ENCODE measurements at places on chromosomes 4 and X.
A peak's percentile ranks its signal among the peaks of the same experiment; 100 is the strongest.

DNA sequence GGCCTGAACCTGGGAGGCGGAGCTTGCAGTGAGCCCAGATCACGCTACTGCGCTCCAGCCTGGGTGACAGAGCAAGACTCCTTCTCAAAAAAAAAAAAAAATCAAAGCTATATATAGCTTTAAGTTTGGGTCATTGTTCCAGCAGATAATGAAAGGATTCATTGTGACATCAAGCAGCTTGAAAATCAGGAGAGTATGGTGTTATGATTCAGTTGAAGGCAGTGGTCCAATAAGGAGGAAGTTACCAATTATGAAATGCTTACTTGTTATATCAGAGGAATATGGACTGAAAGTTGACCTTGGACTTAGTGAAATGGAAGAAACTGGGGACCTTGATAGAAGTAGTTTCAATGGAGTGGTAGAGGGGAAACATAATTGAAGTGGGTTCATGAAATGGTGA is 140.4 kb upstream of the MAD2L1 start:
- DNase-seq, result no peak

GRCh38 chr4:95889662-95890061 is 49.8 kb downstream of the PDHA2 start:
- DNase-seq, result no peak

GRCh38 chr4:107572281-107572680 is 147.8 kb downstream of the PAPSS1 start:
- no peak for DNase-seq

DNA sequence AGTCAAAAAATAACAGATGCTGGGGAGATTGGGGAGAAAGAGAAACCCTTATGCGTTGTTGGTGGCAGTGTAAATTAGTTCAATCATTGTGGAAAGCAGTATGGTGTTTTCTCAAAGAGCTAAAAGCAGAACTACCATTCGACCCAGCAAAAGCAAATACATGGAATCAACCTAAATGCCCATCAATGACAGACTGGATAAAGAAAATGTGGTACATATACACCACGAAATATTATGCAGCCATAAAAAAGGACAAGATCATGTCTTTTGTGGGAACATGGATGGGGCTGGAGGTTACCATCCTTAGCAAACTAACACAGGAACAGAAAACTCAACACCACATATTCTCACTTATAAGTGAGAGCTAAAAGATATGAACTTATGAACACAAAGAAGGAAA is 188.9 kb downstream of the CAMK2D start:
- no peak for DNase-seq

DNA sequence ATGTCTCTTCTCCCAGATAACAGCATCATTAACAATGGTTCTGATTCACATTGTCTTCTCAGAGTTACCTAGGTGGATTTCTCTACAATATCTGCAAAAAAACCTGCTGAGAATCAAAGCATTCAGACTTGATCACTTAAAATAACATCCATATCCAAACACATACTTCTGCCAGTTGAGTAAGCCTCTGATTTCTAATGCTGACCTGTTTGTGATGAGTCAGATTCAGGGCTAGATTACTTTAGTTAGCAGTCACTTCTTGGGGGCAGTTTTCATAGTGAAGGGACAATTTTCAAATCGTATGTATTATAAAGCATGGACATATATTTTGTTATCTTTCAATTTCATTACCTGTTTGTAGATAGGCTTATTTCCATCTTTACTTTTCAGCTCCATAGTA is 35.5 kb downstream of the CCNI start:
- DNase-seq, result no peak

GRCh38 chr4:187908731-187909130 is 86.8 kb upstream of the ZFP42 start:
- DNase-seq, result no peak

- DNase-seq, result no peak
Observed at GRCh38 chrX:16786791-16787735, 797 bp downstream of the TXLNG start.

GRCh38 chr4:102263024-102263787 is 82.1 kb downstream of the SLC39A8 start:
- DNase-seq, result peak; percentile 3

GRCh38 chrX:102739657-102740056 is 19.1 kb downstream of the GPRASP3 start:
- DNase-seq, result no peak

GRCh38 chrX:150036181-150036580 is 97.9 kb upstream of the EOLA2 start:
- DNase-seq, result no peak

DNA sequence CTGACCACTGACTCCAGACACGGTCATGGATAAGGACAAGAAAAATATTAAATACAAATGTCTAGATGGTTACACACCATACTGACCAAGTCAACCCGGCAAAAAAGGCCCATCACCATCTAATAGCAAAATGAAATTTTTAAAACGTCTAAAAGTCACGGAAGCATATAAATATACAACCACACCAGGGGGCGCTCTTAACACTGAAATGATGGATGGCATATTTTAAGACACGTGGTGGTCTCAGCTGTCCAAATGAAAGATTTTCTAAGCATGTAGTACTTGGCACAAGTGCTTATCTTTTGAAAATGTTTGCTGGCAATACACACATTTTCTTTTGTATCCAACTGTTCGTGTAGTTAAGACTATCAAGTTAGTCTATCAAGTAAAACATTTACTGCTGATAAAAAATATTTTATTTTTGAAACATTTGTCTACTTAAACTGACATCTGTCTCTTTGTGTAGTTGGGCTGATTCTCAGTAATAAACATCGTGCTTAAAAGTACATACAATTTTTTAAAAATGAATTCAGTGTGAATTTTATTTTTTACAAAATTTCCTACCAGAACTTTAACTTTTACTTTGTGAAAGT is 64.6 kb downstream of the COX7B2 start:
- no peak for DNase-seq

DNA sequence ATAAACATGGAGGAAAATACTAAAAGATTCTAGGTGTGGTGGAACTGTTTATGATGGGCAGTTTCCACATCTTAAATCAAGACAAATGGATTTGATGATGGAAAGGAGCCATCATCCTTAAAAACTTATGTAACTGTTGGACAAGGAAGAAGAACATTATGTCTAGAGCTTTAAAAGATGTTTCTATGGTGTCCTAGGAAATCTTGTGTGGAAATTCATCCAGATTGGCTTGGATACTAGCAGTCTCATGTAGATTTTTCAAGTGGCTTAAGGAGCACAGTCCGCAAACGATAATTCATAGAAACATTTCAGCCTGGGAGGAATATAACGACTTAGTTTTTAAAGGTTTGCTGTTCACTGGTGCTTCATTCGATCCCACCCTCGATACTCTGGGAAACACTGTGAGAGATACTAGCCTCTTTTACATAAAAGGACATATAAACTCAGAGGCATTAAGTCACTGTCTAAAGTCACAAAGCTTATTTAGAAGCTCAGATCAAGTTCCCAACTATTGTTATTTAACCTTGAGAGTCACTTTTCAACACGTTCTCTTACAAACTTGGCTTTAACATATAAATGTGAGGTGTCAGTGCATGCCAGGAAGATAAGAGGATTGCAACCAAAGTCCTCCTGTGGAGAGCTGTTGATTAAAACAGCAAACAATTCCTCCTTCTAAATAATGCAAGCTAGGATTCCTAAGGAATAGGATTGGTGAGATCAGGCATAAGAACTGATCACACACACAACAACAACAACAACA is 135.7 kb upstream of the SCML1 start:
- DNase-seq, result no peak

- no peak for DNase-seq
Observed at GRCh38 chr4:151676301-151676700, 84.5 kb downstream of the GATB start.

- no peak for DNase-seq
Observed at GRCh38 chr4:8117278-8117682, 41.3 kb downstream of the ABLIM2 start.

- DNase-seq, result no peak
Observed at GRCh38 chr4:105273230-105273629, 126.6 kb downstream of the TET2 start.

DNA sequence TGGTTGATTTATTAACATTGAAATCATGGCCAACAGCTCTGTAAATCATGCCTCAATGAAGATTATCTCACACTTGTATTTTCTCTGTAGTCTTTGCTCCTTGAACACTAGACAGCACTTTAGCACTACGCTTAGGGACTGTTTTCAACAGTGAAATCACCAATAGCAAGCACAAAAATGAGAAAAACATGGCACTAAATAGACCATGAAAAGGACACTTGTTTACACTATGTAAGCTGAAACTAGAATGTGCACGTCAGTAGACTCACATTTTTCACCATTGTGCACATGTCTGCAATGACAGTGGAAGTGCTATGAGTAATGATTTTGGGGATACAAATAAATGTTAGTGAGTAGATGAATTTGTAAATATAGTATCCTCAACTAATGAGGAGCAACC is 3.1 kb downstream of the BMP2K start:
- DNase-seq, result no peak

- no peak for DNase-seq
Observed at GRCh38 chr4:81960961-81961360, 412.8 kb downstream of the HNRNPD start.

- no peak for DNase-seq
Observed at GRCh38 chr4:8082517-8083055, 76.0 kb downstream of the ABLIM2 start.

GRCh38 chrX:9913146-9913433 is 54.1 kb upstream of the CLDN34 start:
- no peak for DNase-seq

GRCh38 chrX:12978205-12979025 is 3.5 kb downstream of the TMSB4X start:
- DNase-seq, result no peak

DNA sequence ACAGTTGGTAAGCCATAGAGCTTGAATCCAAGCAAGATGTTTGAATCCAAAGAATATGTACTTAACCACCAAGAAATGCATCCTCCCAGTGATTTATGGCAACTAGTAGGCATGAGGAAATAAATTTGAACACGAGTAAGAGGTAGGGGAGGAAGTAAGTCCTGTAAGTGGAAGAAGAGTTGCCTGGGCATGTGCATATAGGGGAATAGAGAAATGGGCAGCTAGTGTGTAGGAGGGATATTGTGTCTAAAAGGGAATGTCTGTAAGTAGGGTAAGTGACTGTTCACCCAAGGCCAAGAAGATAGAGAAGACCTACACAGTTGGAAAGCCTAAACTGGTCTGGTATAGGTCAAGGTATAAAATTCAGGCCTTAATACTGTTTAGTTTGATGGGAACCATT is 4.6 kb downstream of the SH3BGRL start:
- DNase-seq, result no peak

GRCh38 chr4:142354041-142354440 is 492.1 kb downstream of the INPP4B start:
- DNase-seq, result no peak

DNA sequence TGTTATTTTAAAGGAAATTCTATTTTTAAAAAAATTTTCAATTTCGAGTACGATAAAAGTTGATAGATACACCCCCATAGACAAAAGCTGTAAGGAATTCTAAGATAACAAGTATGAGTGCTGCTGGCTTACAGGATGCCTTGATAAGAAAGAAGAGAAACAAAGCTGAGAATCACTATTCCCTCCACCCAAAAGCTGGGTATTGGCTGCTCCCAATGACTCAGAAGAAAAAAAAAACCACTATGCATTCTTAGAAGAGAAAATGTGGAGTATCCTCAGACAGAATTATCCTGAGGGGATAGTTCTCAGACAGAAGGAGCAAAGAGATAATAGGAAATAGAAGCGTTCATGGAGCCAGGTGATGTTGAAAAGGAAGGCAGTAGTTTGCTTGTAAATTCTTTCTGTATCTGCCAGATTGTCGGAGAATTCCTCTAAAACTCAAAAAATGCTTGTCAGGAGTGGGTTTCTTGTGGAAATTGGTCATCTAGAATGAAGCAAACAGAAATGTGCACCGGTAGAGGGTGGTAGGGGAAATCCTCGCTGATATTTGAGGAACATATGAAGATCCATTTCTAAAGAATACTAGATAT is 217.5 kb upstream of the ADAMTS3 start:
- DNase-seq, result no peak

DNA sequence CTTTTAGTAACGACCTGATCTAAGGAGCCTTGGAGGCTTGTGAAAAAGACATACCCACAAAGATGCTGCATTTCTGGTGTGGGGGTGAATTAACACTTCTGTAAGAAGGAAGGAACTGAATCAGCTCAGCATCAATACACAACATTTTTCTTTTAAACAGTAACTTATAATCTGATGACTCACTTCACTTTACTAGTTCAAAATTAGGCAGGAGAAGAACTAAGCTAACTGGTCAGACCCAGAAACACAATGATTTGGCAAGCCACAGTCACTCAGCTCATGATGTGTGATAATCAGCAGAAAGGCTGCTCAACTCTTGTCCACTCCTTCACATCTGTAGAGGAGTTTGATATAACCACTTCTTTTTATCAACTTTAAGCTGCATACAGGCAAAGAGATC is 4.6 kb downstream of the MMAA start:
- DNase-seq, result no peak

- no peak for DNase-seq
Observed at GRCh38 chr4:113468165-113469022, 293.1 kb downstream of the CAMK2D start.

DNA sequence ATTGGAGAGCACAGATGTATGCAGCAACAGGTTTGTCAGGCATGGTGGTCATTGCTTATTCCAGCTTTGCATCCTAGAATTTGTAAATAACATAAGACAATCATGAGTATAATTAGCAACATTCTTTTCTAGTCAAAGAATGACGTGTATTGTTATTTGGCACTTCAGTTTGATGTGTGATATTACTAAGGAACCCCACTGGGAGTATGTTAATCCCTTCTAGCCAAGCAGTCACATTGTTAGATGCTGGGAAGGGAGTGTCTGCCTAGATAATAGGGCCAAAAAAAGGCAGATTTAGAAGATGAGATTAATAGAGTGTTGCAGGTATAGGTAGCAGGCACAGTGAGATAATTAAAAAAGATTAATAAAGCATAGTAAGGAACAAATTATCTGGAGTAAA is 159.2 kb upstream of the WDFY3 start:
- no peak for DNase-seq

GRCh38 chr4:87805971-87806370 is 6.6 kb downstream of the IBSP start:
- no peak for DNase-seq

DNA sequence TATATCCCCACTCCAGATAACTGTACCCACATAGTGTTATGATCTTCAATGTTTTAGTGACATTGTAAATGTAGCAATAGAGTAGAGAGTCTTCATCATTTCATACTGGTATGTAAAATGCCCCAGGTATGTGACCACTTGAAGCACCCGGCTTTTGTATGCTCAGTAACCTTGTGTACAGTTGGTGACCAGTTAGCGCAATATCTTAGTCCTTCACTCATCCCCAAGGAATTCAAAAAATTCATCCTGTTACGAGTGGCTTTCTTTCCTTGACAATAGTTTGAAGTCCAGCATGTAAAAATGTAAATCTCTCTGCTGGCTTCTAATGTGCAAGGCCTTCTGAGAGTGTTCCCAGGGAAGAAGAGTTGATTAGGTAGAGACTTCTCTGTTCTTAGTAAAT is 145.6 kb downstream of the ARX start:
- no peak for DNase-seq

GRCh38 chr4:63717384-63717783 is 691.9 kb downstream of the TECRL start:
- DNase-seq, result no peak
